Left ventricle myocardium superior (tissue), 1 donor: ENCODE measurements at places on chromosomes 2 and 18.

- peak; percentile 73 for DNase-seq
Observed at GRCh38 chr18:63949068-63949737, at the start of gene HMSD. Gene HMSD, plus strand, starts transcription at chr18:63949301. Its CDS starts 4,155 bp downstream, at chr18:63953456.

DNA sequence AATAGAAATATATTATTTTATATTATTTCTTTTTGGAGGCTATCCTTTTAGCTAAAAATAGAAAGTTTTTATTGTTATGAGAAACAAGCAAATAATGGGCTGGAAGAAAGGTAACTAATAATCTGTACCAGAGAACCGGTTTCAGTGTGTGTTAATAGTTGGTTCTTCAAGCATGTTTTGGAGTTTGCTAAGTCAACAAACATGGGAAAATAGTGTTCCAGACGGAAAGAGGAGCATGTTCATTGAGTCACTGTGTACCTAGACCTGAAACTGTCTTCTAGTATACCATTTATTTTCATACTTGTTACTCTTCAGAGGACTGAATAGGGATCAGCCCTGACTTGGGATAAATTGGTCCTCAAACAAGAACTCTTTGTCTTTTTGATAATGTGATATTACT lies 134.5 kb upstream of the CWC22 start:
- DNase-seq = no peak

- no peak for DNase-seq
Observed at GRCh38 chr18:3458952-3459853, 9.2 kb downstream of the TGIF1 start.

DNA sequence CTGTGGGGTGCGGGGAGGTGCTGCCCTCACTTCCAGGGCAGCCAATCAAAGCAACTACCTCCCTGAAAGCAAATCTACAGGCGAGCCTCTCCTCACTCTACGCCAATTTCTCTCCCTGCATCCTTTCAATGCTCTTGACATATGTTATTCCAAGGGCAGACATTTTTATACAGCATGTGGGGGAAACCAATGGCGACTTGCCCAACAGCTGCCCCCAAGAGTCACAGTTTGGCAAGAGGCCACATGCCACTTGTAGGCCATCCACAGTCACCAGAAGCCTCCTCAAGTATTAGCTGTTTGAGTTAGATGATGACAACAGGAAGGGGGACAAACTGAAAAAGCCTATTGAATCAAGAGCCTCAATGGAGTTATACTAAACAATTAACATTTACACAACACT lies 114.6 kb downstream of the MYO5B start:
- DNase-seq = no peak

DNA sequence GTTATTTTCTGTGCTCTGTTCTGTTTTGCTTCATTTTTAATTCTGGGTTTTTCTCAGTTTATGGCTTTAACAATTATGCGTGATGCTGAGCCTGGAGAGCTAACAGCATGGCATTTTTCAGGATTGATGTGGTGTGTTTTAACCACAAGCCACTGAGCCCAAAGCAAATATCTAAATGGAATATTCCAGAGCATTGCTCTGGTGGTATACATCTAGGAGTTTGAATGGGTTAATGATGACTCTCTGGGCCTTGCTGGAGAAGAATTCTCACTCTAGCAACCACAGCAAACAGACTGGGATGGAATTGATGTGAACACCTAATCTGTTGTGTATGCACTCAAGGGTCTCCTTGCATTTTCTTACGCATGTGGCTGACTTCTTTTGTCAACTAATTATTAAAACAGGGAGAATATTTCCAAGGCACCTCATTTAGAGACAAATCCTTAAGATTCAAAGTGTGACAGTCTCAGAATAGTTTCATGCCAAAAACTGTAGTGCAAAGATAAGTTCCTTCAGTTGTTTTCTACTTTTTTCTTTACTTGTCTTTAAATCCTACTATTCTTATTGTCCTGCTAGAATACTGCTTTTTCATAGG lies 164.0 kb downstream of the DTNA start:
- no peak for DNase-seq

- DNase-seq = no peak
Observed at GRCh38 chr2:32851777-32852439, 94.8 kb upstream of the LTBP1 start.
